ENCODE measurements at places on chromosomes 1 and 21.

- H3K27me3 ChIP-seq, result peaks cover 2% of the 10 kb centered on the region
- no peaks in the 10 kb centered on the region for H3K36me3 ChIP-seq
- H3K4me1 ChIP-seq, result no peaks in the 10 kb centered on the region
Observed at GRCh38 chr1:5566924-5567323, 425.3 kb downstream of the NPHP4 start.

- no peaks in the 10 kb centered on the region for H3K36me3 ChIP-seq
- H3K4me1 ChIP-seq, result peaks cover 4% of the 10 kb centered on the region
- no peak overlapping the region for H3K4me3 ChIP-seq
- no peak overlapping the region for H3K27ac ChIP-seq
Observed at GRCh38 chr1:168709405-168710363, 19.3 kb downstream of the DPT start.

GRCh38 chr1:14939527-14940284 lies 213.8 kb upstream of the TMEM51 start:
- peaks cover 28% of the 10 kb centered on the region for H3K4me1 ChIP-seq
- H3K27me3 ChIP-seq, result no peaks in the 10 kb centered on the region
- H3K36me3 ChIP-seq, result no peaks in the 10 kb centered on the region
- H3K4me3 ChIP-seq, result no peak overlapping the region
- no peak for DNase-seq

- H3K4me1 ChIP-seq, result peaks cover 11% of the 10 kb centered on the region
- H3K27ac ChIP-seq, result no peak within 1 kb of the TSS
- H3K27me3 ChIP-seq, result no peaks in the 10 kb centered on the region
- H3K4me3 ChIP-seq, result peak within 1 kb of the TSS; percentile 84
Observed at GRCh38 chr1:156284112-156284511, at the start of gene TMEM79. Gene TMEM79, plus strand, starts transcription at chr1:156284325. Its CDS starts 902 bp downstream, at chr1:156285227.

DNA sequence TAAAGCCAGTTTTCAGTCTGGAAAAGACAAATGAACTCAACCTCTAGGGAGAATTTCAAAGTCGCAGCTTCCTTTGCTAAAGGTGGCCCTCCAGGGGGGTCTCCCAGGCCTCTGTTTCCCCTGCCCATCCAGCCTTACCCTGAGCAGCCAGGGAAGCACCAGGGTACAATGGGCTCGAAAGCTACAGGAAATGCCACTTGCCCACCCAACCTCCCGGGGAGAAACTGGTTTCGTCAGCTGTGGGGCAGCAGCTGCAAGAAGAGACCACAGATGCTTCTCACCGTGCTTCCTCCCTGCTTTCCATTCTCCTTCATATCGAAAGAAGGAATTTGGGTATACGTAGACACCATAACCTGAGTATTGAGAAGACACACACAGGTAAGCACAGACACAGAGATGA lies 1.7 kb downstream of the MORN1 start:
- no peaks in the 10 kb centered on the region for H3K27me3 ChIP-seq
- DNase-seq, result no peak

GRCh38 chr1:106360252-106360651 lies 696.2 kb upstream of the PRMT6 start:
- H3K27ac ChIP-seq, result no peak overlapping the region
- no peaks in the 10 kb centered on the region for H3K4me1 ChIP-seq
- H3K36me3 ChIP-seq, result no peaks in the 10 kb centered on the region
- no peak for DNase-seq
- no peaks in the 10 kb centered on the region for H3K27me3 ChIP-seq
- H3K4me3 ChIP-seq, result no peak overlapping the region

DNA sequence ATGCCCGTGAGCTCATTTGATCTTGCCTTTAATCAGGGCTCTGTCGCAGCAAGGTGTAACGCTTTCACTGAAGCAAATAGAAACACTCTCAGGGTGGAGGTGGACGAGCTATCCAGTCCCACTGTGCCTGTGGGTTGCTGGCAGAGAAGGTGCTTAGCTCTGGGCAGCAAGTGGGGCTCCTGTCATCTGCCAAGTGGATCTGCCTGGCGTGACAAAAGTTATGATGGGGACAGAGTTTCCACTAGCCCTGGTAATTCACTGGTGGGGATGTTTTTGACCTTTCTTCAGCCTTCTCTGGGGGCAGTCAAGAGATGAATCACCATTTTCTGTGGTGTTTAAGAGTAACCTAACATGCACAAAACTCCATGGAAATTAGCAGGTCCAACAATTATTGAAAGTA lies 71.3 kb upstream of the EDEM3 start:
- no peaks in the 10 kb centered on the region for H3K36me3 ChIP-seq
- no peak for DNase-seq
- H3K27ac ChIP-seq, result no peak overlapping the region
- H3K4me3 ChIP-seq, result no peak overlapping the region
- H3K4me1 ChIP-seq, result peaks cover 9% of the 10 kb centered on the region
- H3K27me3 ChIP-seq, result no peaks in the 10 kb centered on the region

- no peaks in the 10 kb centered on the region for H3K27me3 ChIP-seq
- DNase-seq, result no peak
- H3K27ac ChIP-seq, result no peak overlapping the region
- peaks cover 1% of the 10 kb centered on the region for H3K4me1 ChIP-seq
- H3K4me3 ChIP-seq, result no peak overlapping the region
- H3K36me3 ChIP-seq, result no peaks in the 10 kb centered on the region
Observed at GRCh38 chr1:199510314-199510713, 517.2 kb upstream of the NR5A2 start.

- H3K4me1 ChIP-seq, result no peaks in the 10 kb centered on the region
- no peaks in the 10 kb centered on the region for H3K27me3 ChIP-seq
- no peak overlapping the region for H3K27ac ChIP-seq
- no peak overlapping the region for H3K4me3 ChIP-seq
- H3K36me3 ChIP-seq, result no peaks in the 10 kb centered on the region
- no peak for DNase-seq
Observed at GRCh38 chr1:89953131-89953626, 41.7 kb upstream of the ZNF326 start.

- H3K36me3 ChIP-seq, result peaks cover 4% of the 10 kb centered on the region
- no peaks in the 10 kb centered on the region for H3K4me1 ChIP-seq
- no peak for DNase-seq
- no peak overlapping the region for H3K27ac ChIP-seq
- H3K4me3 ChIP-seq, result no peak overlapping the region
Observed at GRCh38 chr1:246193537-246193936, 313.5 kb downstream of the SMYD3 start.

- no peak for DNase-seq
- peaks cover 8% of the 10 kb centered on the region for H3K4me1 ChIP-seq
- H3K27me3 ChIP-seq, result peaks cover 56% of the 10 kb centered on the region
- H3K27ac ChIP-seq, result no peak overlapping the region
- no peaks in the 10 kb centered on the region for H3K36me3 ChIP-seq
Observed at GRCh38 chr1:39671433-39671792, 494 bp downstream of the NT5C1A start.

- no peak overlapping the region for H3K4me3 ChIP-seq
- no peaks in the 10 kb centered on the region for H3K27me3 ChIP-seq
- H3K4me1 ChIP-seq, result no peaks in the 10 kb centered on the region
Observed at GRCh38 chr1:63730211-63730610, 43.6 kb upstream of the ROR1 start.

- H3K36me3 ChIP-seq, result no peaks in the 10 kb centered on the region
- no peaks in the 10 kb centered on the region for H3K27me3 ChIP-seq
- H3K4me3 ChIP-seq, result no peak overlapping the region
- no peaks in the 10 kb centered on the region for H3K4me1 ChIP-seq
Observed at GRCh38 chr1:115771094-115771846, 2.8 kb upstream of the CASQ2 start.

DNA sequence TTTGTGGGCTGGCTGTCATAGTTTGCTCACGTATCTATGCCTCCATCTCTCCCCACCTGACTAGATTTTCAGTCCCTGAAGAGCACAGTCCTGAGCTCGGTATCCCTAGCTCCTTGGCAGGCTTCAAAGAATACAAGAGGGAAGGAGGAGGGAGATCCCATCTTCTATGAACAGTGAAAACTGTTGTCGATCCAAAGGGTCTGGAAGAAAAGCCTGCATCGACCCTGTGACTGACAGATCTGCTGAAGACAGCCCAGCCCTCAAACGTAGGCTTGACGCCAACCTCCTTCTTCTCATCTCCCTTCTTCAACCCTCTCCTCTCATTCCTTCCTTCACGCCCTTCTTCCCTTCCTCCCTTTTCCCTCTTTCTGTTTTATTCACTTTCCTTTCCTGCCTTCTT lies 13.3 kb upstream of the ADORA1 start:
- DNase-seq, result no peak
- H3K27me3 ChIP-seq, result peaks cover 5% of the 10 kb centered on the region
- H3K27ac ChIP-seq, result no peak overlapping the region
- no peaks in the 10 kb centered on the region for H3K4me1 ChIP-seq

- H3K27me3 ChIP-seq, result no peaks in the 10 kb centered on the region
- peaks cover 2% of the 10 kb centered on the region for H3K4me1 ChIP-seq
- peak; percentile 30 for DNase-seq
- peak overlapping the region; percentile 99 for H3K27ac ChIP-seq
- H3K36me3 ChIP-seq, result peaks cover 36% of the 10 kb centered on the region
Observed at GRCh38 chr1:246930830-246931548, 759 bp downstream of the AHCTF1 start.

DNA sequence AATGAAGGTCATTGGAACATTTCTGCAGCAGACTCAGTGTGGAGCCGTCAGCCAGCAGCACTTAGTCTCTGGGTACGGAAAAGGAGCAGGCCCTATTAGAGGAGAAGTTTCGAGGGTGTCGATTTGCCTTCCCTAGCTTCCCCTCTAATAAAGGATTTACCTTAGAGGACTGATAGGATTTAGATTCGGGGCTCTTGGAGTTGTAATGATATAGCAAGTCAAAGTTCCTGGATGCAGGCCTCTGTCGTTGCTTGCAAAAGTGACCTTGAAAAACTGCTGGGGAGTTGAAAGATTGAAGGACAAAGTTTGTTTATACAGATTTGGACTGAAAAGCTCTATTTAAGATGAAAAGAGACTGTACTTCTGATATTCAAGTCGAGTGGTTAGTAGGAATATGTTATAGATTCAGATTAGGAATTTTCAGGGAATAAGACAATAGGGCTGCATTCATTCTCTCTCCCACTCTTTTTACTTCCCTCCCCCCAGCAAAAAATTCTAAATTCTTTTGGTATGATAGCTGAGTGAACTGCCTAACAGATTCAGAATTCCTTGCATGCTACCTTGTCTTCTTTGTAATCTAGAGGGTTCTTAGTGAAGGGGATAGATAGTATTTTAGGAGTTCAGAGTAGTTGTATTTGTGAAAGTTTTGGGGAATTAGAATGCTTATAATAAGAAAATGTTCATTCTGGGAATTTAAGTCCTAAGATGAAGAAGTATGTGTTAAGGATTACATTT lies 19.2 kb downstream of the NFYC start:
- H3K4me3 ChIP-seq, result peak overlapping the region; percentile 5
- no peak for DNase-seq
- no peaks in the 10 kb centered on the region for H3K27me3 ChIP-seq
- peaks cover 12% of the 10 kb centered on the region for H3K4me1 ChIP-seq

DNA sequence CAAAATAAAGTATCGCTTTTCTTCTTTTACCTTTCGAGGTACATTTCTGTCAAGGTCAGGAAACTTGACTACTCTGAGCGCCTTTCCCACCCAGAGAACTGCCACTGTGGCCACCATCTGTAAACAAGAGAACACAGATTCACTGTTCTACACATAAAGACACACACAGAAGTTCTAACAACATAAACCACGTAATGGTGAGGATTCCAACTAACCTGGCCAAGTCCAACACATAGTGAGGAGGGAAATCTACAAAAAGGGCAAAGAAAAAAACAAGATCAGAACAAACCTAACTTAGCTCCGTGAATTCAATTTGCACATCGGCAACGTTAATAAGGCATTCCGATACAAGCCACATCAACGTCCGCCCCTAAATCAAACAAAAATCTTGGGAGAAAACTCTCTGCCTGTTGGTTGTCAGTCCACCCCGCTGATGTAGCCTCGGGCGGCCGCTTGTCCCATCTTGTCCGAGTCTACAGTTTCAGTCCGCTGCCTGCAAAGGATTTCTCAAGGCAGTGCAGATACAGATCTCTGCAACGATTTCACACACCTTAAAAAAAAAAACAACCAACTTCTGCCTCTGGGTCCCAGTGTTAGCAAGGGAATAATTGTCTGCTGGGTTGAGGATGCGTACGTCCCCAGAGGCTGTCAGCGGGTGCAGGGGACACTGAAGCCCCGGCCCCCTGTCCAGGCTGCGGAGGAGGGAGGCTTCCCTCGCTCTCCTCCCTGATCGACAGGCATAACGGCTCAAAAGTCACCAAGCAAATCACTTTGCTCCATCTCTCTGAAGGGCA lies 1.0 kb downstream of the SLC35D1 start:
- DNase-seq, result peak; percentile 15
- H3K27ac ChIP-seq, result peak overlapping the region; percentile 96
- no peaks in the 10 kb centered on the region for H3K27me3 ChIP-seq
- H3K4me1 ChIP-seq, result peaks cover 2% of the 10 kb centered on the region
- no peaks in the 10 kb centered on the region for H3K36me3 ChIP-seq
- H3K4me3 ChIP-seq, result peak overlapping the region; percentile 82

DNA sequence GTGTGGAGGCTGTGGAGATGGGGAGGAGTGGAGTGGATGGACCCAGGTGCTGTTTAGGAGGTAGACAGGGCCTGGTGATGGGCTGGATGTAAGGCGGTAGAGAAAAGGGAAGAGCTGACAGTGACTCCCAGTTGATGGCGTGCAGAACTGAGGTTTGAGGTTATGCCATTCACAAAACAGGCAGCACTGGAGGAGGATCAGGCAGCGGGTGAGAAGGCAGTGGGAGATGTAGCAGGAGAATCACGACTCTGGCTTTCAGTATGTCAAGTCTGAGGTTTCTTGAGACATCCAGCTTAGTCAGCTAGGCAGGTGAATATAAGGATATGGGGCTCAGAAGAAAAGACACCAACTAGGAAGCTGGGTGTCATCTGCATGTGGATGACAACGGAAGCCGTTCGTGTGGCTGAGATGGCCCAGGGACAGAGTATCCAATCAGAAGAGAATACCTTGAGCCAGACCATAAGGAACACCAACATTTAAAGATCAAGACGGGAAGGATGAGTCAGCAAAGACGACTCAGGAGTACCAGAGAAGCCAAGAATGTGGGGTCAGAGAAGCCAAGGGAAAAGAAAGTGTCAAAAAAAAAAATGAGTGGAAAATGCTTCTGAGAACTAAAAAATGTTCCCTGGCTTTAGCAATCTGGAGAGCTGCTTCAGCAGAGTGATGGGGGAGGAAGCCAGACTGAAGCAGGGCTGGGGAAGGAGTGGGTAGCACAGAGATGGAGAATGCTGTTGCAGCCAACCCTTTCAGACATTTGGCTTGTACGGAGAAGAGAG lies 15.2 kb downstream of the LRRN2 start:
- H3K27me3 ChIP-seq, result no peaks in the 10 kb centered on the region
- H3K4me3 ChIP-seq, result no peak overlapping the region
- H3K4me1 ChIP-seq, result peaks cover 3% of the 10 kb centered on the region
- no peaks in the 10 kb centered on the region for H3K36me3 ChIP-seq
- H3K27ac ChIP-seq, result no peak overlapping the region

DNA sequence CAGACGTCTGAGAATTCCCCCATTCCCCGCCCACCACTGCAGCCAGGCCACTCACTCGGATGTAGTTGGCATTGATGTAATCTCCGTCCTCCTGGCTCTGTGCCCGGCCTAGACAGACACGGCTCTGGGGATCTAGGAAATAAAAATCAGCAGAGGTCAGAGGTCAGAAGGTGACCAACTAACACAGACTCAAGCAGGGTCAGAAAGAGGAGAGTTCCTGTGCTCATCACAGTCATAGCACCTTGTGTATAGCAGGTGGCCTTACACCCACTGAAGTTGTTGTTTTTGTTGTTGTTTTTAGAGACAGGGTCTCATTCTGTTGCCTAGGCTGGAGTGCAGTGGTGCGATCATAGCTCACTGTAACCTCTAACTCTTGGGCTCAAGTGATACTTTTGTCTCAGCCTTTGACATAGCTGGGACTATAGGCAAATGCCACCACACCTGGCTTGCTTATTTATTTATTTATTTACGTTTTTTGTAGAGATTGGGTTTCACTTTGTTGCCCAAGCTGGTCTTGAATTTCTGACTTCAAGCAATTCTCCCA lies 4.9 kb downstream of the PTPN7 start:
- H3K27me3 ChIP-seq, result no peaks in the 10 kb centered on the region
- H3K4me1 ChIP-seq, result peaks cover 4% of the 10 kb centered on the region
- H3K36me3 ChIP-seq, result no peaks in the 10 kb centered on the region
- H3K4me3 ChIP-seq, result no peak overlapping the region
- DNase-seq, result no peak
- H3K27ac ChIP-seq, result no peak overlapping the region

Data from neuronal stem cell (in vitro differentiated cells).